ENCODE measurements at places on chromosomes 4 and X. TPM values are rescaled to one million over a fixed set of nuclear protein-coding genes. Genes with fewer than 3 reads are reported as not detected.
A peak's percentile ranks its signal among the peaks of the same experiment; 100 is the strongest.

Gene FAM156A
- 20.9 TPM for total RNA-seq

Gene TMPRSS11A
- total RNA-seq = not detected

Gene MAGEA8
- total RNA-seq = not detected

Gene PRR32
- total RNA-seq = not detected

Gene UGT2A1
- total RNA-seq = not detected

Gene EGF
- 1.5 TPM for total RNA-seq

Gene GRIA3
- total RNA-seq = 0.29 TPM

Gene BGN
- total RNA-seq = 59.3 TPM

Gene KCNIP4
- not detected for total RNA-seq

GRCh38 chr4:4362991-4363697, 23.8 kb upstream of the NSG1 start:
- no peak for DNase-seq

DNA sequence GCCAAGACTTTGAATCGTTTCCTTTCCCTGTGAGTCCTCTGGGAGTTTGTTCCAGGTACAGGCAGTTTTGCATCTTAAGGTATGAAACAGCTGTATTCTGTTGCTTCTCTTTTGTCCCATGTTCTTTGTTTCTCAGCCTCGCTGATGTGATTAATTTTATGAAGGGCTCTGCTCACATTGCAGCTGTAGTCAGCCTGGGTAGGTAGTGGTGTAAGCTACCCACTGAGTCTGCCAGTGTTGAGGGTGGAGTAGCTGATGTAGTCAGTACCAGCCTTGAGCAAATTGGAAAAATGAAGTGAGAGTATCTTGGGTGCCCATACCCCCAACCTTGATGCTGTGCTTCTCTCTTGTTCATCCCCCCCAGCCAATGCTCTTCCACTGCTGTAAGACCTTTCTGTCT, 139.6 kb upstream of the SMIM31 start:
- DNase-seq = no peak

- DNase-seq = no peak
These were observed 44.0 kb upstream of the TLR2 start for GRCh38 chr4:153639833-153640802.

- peak; percentile 55 for DNase-seq
These were observed 68.4 kb downstream of the PSAPL1 start for GRCh38 chr4:7366180-7366945.

DNA sequence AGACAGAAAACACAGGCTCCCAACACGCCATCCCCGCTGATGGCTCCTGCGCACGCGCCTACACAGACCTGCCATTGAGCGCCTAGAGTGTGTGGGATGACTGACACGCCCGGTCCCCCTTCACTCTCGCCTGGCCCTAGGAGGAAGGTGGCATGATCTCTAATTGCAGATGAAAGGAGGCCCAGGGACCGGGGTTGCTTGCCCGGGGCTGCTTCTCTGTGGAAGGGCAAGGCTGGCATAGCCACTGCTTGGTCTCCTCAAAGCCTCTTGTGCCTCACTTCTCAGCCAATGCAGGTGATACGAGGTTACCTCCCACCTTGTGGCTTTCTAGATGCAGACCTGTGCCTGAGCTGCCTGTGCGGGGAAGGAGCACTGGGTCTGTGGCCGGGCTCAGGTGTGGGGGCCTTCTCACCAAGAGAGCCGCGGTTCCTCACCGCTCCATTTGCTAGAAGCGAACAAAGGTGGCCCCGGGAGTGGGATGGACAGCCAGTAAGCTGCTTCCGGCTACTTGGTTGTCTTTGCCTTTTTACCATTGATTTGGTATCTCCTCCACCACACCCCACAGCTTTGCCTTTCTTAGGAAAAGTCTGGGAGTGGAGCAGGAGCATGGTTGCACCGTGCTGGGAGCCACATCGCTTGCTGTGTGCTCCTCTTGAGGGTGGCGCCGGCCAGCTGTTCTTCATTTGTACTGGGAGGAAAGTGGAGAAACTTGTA, 47.0 kb downstream of the TBC1D14 start:
- DNase-seq = no peak

- DNase-seq = no peak
These were observed 212.0 kb upstream of the ARSJ start for GRCh38 chr4:114191496-114191895.

DNA sequence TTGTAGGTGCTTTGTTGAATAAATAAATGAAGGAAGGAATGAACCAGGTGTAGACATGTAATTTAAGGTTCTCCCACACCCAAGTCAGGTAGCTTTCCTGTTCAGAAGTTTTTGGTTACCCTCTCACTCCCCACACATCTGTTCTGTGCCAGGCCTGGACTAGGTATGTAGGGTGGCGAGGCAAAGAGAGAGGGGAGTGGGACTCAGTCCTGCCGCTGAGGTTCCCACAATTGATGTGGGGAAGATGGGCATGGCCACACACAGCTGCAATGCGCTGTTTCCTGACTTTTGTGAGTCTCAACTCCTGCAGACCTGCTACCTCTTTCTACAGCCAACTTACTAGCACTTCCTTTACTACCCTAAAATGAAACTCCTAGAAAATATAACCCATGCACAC, 88.9 kb downstream of the RTL5 start:
- DNase-seq = no peak

DNA sequence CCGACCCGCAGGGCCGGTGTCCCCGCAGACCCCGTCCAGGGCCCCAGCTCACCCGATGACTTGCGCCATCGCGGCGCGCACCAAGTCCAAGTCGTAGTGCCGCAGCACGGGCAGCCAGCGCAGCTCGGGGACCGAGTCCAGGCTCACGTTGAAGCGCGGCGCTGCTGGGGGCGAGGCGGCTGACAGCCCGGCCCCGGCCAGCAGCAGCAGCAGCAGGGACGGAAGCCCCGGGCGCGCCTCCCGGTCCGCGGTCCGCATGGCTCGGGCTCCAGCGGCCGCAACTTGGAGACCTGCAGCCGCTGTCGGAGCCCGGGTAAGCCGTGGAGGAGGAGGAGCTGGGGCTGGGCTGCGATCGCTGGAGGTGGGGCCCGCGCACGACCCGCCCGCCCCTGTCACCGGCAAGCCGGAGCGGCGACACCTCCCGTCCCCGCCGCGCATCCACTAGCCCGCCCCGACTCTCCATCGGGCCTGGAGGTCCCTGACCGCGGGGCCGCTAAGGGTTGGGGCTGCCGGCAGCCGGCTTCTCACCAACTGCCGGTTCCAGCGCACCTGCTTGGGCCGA, at the start of gene NAAA:
NAAA (minus strand) TSS at position 322 of the 562 bp plus-strand sequence; CDS start at position 258, 64 bp downstream.
- peak; percentile 88 for DNase-seq

GRCh38 chrX:13570261-13570605, 832 bp downstream of the EGFL6 start:
- no peak for DNase-seq

- DNase-seq = no peak
These were observed 7.7 kb upstream of the HAND2 start for GRCh38 chr4:173537613-173538147.

- peak; percentile 99 for DNase-seq
These were observed 482 bp upstream of the CDS1 start for GRCh38 chr4:84582302-84582987.

- no peak for DNase-seq
These were observed 19.3 kb downstream of the GUCY1B1 start for GRCh38 chr4:155777971-155778735.

DNA sequence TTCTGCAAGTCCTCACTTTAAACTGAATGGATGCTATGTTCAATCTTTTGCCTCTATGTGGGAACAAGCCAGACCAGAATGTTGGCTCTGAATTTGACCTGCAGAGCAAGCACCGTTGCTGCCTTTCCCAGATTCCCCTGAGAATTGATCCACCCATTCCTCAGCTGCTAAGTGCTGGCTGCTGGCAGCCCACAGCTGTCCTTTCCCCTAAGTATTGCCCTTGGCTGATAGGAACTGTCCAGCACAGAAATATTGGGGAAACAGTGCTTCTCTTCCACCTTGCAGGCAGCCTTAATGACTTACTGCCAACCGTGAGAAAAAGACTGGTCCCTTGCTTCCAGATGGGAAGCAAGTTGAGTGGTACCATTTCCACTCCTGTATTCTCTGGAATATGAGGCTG, 475.9 kb downstream of the PDHA2 start:
- no peak for DNase-seq

DNA sequence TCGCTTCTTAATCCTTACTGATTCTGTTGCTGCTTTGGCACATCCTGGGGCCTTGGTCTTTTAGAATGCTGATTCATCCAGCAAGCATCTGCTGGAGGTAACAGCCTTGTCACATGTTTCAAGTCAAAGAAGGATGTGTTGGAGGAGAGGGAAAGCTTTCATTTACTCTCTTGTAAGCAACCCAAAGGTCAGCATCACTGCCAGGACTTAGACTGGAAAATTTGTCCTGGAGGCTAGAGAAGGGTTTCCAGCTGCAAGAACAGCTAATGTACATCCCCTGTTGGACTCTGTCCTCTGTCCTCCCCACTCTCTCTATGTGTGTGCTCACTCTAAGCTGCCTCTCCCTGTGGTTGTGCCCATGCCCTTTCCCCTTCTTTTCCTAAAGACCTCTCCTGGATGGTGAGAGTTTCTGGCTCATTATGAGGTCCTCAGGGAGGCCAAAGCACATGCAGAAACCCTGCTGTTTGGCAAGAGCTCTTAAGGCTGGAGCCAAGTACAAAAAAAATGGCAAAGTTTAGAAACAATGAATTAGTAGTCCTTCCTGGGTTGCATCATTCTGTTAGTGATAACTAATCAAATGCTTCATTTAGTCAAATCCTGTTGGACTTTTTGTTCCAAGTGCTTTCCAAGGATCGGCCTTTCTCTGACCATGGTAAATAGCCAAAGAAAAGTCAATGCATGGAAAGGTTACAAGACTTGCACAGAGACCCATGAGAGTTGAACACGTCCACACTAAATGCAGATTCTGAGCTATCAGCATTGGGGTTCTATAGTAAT, 13.4 kb upstream of the SRPX start:
- DNase-seq = no peak

GRCh38 chr4:162715401-162715800, 451.3 kb downstream of the NAF1 start:
- DNase-seq = no peak

- DNase-seq = no peak
These were observed 35.3 kb upstream of the PTPN13 start for GRCh38 chr4:86558797-86559196.

- no peak for DNase-seq
These were observed 18.2 kb downstream of the PRDM8 start for GRCh38 chr4:80215449-80216052.

- DNase-seq = no peak
These were observed 217.7 kb downstream of the NR3C2 start for GRCh38 chr4:148224476-148224875.

DNA sequence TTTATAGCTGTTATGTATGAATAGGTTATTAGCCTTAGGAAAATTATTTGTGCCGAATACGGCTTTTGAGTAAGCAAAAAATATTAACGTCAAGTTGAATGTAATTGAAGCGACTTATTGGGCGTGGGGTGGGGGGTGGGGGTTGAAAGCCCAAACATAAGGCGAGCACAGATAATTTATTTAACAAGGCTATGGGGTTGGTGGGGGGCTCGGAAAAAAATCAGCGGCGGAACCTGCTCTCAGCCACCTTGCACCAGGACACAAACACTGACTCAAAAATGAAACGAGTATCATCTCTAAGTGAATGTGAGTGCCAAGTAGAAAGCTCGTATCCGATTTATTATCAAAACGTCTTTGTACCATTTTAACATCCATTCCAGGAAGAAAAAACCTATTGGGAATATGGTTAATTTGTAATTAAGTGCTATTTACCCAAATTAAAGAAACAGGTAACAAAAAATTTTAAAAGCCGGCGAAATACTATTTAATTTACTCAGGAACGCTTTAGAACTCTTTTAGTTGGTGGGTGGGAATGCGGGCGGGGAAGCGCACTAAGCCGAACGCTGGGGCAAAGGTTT, 902 bp upstream of the LARP1B start:
- no peak for DNase-seq

- no peak for DNase-seq
These were observed 225.8 kb upstream of the ETNPPL start for GRCh38 chr4:108988464-108989195.

DNA sequence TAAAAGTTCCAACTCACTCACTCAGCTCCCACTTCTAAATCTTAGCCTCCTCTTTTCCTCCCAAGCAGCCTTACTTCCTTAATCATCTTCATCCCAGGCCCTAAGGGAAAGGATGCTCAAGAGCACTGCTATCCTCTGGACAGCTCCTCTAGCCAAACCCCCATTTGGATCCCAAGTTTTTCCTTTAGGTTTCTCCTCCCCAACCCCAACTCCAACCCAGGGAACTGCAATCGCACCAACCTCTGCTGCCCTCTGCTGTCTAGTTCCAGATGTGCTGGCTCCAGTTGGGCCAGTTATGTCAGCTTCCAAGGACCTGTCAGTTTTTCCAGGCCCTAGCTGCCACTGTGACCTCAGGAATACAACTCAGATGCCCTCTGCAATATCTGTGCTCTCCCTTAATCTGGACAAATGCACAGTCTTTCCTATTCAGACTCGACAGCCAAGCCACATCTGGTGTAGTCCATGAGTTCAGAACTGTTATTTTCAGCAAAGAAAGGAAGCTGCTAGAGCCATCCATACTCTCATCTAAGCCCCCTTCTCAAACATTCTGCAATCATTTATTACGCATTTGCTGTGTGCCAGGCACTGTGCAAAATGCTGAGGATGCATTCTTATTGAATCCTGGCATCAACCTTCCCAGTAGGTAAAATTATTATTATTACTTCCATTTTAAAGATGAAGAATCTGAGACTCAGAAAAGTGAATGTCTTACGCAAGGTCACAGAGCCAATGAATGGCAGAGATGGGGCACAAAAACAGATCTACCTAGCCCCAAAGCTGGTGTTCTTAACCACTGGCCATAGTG, 12.3 kb upstream of the XPNPEP2 start:
- DNase-seq = peak; percentile 43

GRCh38 chr4:118396881-118397622, 44.2 kb upstream of the PRSS12 start:
- DNase-seq = no peak

GRCh38 chrX:132948648-132949260, 9.7 kb downstream of the HS6ST2 start:
- no peak for DNase-seq

DNA sequence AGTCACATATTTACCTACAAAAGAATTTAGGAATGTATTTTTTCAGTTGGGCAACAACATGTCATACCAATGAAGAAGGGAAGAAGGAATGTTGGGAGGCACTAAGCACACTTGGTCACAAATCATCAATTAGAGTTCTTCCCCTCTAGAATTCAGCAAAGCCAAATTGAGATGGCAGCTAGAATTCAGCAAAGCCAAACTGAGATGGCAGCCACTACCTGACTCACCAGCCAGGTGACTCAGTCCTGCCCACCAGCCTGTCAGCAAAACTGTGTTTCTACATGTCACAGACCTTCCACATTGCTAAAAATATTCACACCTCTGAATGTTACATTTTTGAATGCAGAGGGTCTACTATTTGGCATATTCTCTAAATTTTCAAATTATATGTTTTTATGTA, 63.2 kb upstream of the NOCT start:
- DNase-seq = no peak

DNA sequence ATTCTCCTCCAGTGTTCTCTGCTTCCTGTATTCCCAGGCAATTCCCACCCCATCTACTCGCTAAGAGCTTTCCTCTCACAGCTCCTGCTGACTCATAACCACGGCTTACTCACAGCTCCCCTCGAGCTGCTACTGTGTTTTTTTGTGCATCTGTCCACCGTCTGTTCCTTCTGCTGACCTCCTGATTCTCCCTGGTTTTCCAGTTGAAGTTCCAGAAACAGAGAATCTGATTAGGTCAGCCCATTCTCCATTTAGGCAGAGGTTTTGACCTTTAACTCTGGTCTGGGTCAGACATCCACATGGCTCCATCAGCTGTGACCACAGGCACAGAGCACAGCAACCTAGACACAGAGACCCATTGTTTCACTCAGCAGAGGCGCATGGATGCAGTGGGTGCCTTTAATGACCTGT, 5.5 kb upstream of the SMIM20 start:
- DNase-seq = no peak

Measured in upper lobe of left lung (tissue), 6 donors.